ENCODE measurements at places on chromosomes 12 and 14.

GRCh38 chr12:103198499-103198898 is 241.0 kb downstream of the ASCL1 start:
- DNase-seq, result no peak

DNA sequence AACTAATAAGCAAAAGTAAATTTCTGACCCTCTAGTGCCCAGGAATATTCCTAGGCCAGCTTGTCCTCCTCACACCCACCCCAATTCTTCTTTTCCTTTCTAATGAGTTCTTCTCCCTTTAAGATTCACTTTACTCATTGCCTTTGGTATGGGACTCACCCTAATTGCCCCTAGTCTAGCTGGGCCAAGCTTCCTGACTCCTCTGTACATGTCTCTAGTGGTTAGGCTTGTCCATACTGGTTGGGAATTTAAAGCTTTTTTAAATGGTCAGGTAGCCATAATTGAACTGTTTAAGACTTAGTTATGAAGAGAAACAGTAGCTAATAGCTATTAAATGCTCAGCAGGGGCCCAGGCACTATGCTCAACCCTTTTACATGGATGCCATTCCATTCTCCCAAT is 248.2 kb downstream of the C12orf42 start:
- DNase-seq, result no peak

DNA sequence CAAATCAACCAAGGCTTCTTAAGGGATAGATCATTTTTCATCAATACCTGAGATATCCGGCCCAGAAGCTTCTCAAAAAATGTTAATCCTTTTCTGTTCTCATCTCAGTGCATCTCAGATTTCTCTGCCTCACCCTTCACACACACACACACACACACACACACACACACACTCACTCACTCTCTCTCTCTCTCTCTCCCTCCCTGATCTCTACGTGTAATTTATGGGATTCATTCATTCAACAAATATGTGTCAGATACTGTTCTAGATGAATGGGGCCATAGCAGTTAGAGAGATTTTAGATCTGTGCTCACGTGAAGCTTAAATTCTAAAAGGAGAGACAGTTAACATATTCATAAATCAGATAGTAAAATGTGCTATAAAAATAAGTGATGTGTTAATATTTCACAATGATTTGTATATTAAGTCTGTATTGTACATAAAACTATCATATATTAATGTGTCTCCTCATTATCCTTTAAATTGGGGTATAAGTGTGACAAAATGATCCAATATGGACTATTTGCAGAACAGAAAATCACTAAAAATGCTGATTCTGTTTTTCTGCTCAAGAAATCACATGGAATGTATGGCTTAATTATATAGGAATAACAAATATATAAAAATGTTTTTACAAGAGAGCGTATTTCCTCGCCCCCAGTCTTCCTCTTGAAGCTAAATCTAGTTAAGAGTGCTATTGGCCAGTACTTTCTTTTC is 7.3 kb upstream of the FRMD6 start:
- DNase-seq, result no peak

DNA sequence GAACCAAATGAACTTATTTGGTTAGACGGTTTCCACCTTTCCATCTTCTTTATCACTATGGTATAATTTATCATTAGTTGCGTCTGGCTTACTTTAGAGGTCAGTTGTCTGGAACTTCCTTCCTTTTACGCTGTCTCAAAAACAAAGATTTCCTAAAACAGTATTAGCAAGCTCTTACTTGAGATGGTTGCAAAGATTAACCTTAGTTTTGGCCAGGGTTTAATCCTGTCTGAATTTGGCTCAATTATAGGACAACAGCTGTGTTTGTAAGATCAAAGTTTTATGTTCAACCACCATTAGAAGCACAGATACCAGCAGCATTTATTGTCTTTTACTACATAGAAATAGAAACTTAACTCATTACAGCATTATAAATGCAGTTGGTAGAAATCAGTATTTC is 7.9 kb upstream of the WASHC3 start:
- no peak for DNase-seq
